ENCODE measurements at places on chromosomes 7 and 10.

DNA sequence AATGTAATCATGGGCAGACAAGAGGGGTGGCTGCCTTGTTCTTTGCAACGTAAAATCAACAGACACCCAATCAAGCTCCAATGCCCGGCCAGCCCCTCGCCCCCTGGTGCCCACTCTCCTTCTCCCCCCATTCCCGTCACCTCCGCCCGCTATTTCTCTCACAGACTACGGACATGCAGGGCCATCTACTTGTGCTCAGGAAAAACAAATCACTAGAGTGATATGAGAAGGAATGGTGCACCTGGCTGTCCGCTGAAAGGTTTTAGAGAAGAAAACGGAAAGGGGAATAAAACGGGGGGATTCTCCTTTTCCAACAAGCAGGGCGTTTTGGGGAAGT is 396 bp downstream of the GRM8 start:
- DNase-seq, result no peak

DNA sequence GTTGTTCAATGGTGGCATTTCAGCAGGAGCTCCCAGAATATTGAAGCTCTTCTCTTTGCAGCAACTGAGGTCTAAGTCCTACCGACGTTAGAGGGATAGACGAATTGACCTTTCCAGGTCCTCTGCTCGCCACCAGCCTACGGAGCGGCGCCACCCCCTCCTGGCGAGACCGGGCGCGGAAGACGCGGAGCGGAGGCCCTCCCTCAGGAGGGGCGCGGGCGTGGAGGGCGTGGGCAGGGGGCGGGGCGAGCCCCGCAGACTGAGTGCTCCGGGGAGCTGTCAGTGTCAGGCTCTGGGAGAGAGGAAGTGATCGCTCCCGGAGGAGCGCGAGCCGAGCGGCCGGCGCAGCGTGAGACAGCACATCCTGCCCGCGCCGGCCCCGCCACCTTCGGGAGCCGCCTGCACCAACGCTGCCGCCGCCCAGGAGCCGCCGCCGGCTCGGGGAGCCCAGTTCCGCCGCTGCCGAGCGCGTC is at the start of gene DYNC1I1:
Gene DYNC1I1 (plus strand): TSS at position 257 of the 473 bp plus-strand sequence. CDS start 32,176 bp downstream, outside the sequence.
- DNase-seq, result no peak

DNA sequence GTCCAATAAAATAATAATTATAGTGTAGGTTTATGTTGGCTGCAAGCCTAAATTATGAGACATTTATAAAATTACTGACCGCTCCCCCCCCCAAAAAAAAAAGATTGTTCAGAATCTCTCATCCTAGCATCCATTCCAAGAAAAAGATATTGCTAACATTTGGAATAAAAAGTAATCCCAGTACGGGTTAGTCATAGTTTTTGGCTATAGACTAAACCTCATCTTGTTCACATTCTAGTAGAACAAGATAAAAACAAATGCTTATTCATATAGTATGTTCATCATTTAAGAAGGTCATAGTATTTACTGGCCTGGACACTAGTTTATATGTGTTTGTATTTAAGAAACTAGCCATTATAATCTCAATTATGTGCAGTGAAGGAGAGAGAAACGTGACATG is 44.0 kb downstream of the ADK start:
- DNase-seq, result no peak

DNA sequence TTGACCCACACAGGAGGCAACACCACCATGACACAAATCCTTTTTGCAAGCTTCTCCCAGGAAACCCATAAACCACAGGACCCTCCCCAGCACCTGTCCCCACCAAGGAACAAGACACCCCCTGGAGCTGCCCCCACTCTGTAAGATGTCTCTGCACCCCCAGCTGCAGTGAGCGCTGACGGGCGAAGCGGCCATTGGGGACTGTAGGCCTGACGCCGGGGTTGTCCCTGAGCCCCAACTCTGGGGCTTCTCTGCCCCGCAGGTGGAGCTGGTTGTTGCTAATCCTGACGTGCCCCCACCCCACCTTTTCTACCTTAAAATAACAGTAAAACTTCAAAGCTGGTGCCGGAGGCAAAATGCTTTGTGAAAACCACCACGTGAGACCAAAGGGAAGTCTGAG is 94.7 kb upstream of the PPP2R2D start:
- DNase-seq, result no peak
